ENCODE measurements at places on chromosomes 12 and 14.

GRCh38 chr14:53034688-53035230, 83.9 kb upstream of the FERMT2 start:
- DNase-seq: no peak

GRCh38 chr14:65098586-65098985, 3.7 kb downstream of the MAX start:
- DNase-seq: no peak

- no peak for DNase-seq
These were observed 1197.9 kb upstream of the SEL1L start for GRCh38 chr14:82731526-82731925.

DNA sequence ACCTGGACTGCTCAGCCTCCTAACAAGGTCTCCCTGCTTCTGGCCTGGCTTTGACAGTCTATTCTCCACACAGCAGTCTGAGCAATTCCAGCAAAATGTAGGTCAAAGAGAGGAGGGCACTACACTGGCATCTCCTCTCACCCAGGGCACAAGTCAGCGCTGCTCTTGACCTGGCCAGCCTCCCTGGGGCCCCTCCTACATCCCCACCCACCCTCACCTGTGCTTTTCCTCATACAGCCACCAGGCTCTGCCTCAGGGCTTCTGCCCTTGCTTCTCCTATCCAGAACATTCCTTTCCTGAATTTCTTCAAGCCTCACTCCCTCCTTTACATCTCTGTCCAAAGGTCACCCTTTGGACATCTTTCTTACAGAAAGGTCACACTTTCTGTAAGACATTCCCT, 33.7 kb downstream of the GALNT4 start:
- no peak for DNase-seq

- DNase-seq: no peak
These were observed 257.6 kb downstream of the EGLN3 start for GRCh38 chr14:33693237-33693636.

GRCh38 chr14:76940021-76940760, 88.3 kb downstream of the IRF2BPL start:
- DNase-seq: no peak

DNA sequence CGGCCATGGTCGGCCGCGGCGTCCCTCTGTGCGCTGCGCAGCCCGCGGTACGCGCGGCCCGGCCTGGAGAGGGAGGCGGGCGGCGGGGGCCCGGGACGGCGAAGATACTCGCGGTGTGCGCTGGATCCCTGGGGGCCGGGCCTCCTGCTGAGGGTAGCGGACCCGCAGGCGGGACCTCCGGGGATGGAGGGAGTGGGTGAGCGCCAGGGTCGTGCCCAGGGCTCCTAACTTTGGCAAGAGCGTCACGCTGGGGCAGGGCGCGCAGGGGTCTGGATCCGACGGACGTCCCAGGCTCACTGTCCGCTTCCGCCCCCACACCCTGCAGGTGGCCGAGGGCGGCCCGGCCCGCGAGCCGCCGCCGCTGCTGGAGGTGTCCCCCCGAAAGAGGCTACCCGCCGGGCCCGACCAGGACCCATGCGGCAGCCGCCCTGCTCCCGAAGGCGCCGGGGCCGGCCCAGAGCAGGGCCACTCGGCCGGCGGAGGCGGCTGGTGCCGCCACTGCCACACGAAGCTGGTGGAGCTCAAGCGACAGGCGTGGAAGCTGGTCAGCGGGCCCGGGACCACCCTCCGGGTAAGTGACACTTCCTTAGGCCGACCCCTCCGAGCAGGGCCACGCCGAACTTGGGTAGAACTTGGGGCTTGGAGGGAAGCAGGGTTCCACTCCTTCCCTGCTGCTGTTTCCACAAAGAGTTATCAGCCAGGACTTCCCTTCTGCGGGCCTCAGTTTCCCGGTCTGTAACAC, 502 bp downstream of the KIF26A start:
- DNase-seq: no peak

- DNase-seq: no peak
These were observed 76.8 kb downstream of the NINJ2 start for GRCh38 chr12:586318-587071.

Data from left renal pelvis (tissue), 4 donors.